ENCODE measurements at places on chromosomes 1 and 21. TPM values are rescaled to one million over a fixed set of nuclear protein-coding genes. Genes with fewer than 3 reads are reported as not detected.

Gene TEX38
- not detected for total RNA-seq

Gene SLC22A15
- 2.3 TPM for total RNA-seq

Gene YBEY
- total RNA-seq = 23.0 TPM

Gene LYPD8
- not detected for total RNA-seq

Gene TAS1R3
- total RNA-seq = 0.64 TPM

Gene TRAF3IP3
- not detected for total RNA-seq

Gene SPRR4
- total RNA-seq = not detected

Gene CHODL
- total RNA-seq = 0.96 TPM

Gene PRSS38
- not detected for total RNA-seq

- DNase-seq = no peak
Measured at GRCh38 chr1:22241250-22241649, 98.4 kb upstream of the WNT4 start.

DNA sequence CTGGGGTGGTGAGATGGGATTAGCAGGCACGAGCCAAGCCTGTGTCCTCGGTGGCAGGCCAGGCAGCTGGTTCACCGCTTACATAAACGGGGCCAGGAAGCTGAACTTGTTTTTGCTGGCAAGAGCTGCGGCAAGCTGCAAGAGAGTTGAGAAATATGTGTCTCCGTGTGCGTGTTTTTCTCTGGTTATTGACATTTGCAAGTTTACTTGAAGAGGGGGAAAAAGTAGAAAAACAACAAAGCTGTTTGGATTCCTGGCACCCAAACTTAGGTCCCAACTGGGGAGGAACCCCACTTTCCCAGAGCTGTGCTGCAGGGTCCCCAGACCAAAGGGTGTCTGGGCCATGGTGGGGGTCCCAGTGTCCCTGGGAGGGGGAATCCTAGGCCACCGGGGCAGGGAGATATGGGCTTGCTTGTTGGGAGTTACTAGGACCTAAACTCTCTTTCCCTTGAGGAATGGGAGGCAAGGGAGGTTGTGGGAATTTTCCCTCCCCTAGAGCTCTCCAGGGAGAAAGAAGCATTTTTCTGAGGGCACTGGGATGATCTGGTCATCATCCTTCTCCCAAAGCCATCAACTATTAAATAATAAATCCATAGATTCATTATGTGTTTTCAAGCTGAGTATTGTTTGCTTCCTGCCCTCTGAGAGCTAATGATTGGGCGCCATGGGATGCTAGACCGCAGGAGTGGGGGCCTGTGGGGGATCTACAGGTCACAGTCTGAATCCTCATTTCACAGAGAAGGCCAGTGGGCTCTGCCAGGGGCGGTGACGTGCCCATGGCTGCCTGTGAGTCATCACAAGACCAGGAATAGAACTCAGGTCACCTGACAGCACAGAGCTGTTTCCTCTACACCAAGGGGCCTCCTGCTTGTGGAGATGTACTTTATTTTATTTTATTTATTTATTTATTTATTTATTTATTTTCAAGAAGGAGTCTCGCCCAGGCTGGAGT lies 14.8 kb downstream of the IL6R start:
- DNase-seq = no peak

DNA sequence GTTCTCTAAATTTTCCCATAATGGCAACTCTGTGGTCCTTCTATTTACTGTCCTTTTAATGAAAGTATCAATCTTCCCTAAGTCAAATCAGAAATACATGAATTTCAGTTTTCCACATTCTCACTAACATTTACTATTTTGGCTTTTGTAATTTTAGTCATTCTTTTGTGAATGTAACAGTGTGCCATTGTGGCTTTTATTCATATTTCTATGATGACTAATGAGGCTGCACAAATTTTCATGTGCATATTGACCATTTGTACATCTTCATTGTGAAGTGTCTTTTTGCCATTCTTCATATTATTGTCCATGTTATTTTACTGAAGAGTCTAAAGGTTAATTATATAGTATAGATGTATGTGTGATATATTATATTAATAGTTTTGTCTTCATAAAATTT lies 431.0 kb upstream of the BRINP3 start:
- no peak for DNase-seq

GRCh38 chr1:167995038-167995437 lies 58.2 kb upstream of the MPC2 start:
- DNase-seq = no peak

DNA sequence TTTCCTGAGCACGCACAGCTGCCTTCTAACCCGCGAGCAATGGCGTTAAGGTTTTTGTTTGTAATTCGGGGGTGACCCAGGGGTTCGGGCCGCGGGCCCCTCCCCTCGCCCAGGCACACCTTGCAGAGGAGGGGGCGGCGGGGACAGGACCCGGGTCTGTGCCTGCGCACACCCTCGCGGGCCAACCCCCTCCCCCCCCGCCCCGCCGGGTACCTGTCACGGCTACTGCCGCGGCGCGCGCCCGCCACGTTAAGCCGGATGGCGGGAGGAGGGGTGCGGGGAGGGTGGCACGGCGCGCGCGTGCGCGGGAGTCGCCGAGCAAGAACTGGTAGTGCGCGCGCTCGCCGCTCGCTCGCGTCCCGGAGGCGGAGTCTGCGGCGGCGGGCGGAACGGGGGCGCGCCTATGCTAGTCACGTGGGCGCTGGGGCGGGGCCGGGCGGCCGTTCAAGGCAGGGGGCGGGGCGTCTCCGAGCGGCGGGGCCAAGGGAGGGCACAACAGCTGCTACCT lies at the start of gene TPTE:
TPTE (plus strand) TSS at position 493 of the 508 bp plus-strand sequence. CDS start 17,141 bp downstream, outside the sequence.
- DNase-seq = no peak

DNA sequence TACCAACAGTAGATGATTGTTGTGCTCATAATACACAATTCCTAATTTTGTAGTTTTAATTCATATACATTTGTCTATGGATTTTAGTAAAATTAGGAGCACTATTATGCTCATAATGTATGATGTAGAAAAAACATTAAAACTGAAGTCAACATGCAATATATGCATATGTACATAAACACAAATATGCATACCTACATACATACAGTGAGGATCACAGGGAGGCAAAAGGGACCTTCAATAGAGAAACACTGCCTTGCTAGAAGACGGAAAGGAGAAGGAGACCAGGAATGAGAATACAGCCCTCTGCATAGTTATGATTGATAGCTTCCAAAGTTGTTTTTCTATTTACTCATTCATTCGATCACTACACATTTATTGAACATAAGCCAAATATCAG lies 606.5 kb downstream of the LMO4 start:
- DNase-seq = no peak

GRCh38 chr1:89615676-89616598 lies 17.0 kb upstream of the LRRC8C start:
- DNase-seq = no peak

- peak; percentile 77 for DNase-seq
Measured at GRCh38 chr1:248873993-248874533, 15.2 kb upstream of the ZNF692 start.

DNA sequence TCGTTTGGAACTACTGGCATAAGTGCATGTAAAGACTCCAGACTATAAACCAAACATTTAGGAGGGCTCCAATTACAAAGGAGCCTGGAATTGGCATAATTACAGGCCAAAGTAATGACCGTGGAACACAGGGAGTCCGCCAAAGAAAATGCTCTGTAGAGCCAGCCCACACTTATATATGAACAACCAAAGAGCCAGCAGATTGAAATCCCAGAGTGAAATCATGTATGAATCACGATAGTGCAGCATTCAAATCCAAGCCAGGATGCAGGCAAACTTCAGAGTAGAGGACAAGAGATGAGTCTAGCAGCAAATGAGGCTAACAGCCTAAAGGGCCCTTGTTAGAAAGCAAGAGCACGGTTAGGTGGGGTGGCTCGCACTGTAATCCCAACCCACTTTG lies 13.1 kb downstream of the VPS26C start:
- DNase-seq = no peak

GRCh38 chr1:19505693-19506457 lies 20.5 kb upstream of the CAPZB start:
- DNase-seq = no peak

- DNase-seq = no peak
Measured at GRCh38 chr1:89487972-89488371, 36.7 kb upstream of the LRRC8B start.

- DNase-seq = no peak
Measured at GRCh38 chr1:55288245-55288644, 73.1 kb upstream of the USP24 start.

DNA sequence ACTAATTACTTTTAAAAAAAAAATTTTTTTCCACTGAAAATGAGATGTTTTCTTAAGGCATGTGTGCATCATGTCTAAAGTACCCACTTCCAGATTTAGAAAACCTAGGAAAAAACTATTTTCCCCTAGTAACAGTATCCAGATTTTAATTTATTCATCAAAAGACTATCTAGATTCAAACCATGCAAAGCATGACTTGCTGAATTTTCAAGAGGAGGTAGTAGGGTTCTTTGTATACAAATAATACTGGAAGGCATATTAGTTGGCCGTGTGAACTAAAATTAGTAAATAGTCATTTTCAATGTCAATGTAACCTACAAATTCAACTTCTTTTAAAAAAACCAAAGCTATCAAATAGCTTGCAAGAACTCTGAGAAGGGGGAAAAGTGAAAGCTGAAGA lies 189.5 kb downstream of the CLEC20A start:
- DNase-seq = no peak

GRCh38 chr1:184622136-184622823 lies 132.4 kb downstream of the EDEM3 start:
- DNase-seq = no peak

- DNase-seq = peak; percentile 66
Measured at GRCh38 chr1:7669559-7670311, 101.4 kb upstream of the VAMP3 start.

Measured in neural crest cell (in vitro differentiated cells).